ENCODE measurements at places on chromosomes 6 and 20.

DNA sequence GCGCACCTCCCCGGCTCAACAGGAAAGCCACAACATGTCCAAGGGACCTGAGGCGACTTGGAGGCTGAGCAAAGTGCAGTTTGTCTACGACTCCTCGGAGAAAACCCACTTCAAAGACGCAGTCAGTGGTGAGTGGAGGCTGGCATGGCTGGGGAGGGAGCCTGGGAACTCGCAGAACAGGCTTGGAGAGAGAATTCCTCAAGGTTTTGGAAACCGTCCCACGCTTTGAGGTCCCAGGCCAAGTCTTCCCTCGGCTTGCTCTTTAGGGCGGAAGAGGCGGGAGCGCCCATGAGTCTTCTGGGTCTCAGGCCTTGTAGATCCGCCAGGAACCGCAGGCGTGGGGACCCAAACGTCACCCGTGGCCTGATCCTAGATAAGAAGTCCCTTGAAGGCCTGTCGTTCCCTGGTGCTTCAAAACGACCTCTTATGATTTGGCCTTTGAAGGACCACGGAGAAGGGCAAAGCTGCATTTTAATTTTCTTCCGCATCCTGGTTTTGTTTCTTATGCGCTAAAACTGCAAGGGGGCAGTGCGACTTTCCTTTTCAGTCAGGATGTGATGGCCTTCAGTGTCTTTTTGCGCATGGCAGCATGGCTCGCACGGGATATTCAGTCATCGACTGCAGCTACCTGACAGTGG, 2.0 kb downstream of the LAMP5 start:
- no peak for DNase-seq

- no peak for DNase-seq
Measured at GRCh38 chr6:129279343-129280292, 396.7 kb downstream of the LAMA2 start.

- DNase-seq: peak; percentile 3
Measured at GRCh38 chr6:38871741-38872568, 156.8 kb downstream of the DNAH8 start.

GRCh38 chr6:170231293-170232185, 59.3 kb downstream of the DLL1 start:
- no peak for DNase-seq

DNA sequence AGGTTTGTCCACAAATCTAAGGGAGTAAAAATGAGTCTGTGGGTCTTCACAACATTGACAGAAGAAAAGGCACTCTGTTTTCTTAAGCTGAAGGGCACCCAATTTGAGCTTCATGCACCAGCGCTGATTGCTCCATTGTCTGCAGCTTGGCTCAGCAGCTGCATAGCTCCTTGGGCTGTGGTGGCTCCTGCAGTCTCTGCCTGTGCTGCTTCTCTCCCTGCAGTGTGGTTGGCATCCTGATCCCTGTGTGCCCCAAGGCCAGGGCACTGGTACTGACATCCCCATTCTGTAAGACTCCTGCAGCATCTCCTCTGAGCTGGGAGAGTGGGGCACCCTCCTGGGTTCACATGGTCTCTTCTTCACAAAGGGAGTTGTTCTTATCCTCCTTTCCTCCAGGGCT, 83.2 kb upstream of the B3GAT2 start:
- no peak for DNase-seq

GRCh38 chr6:15317934-15318902, 72.3 kb downstream of the JARID2 start:
- no peak for DNase-seq

GRCh38 chr20:52082612-52083011, 109.0 kb downstream of the ZFP64 start:
- DNase-seq: no peak

DNA sequence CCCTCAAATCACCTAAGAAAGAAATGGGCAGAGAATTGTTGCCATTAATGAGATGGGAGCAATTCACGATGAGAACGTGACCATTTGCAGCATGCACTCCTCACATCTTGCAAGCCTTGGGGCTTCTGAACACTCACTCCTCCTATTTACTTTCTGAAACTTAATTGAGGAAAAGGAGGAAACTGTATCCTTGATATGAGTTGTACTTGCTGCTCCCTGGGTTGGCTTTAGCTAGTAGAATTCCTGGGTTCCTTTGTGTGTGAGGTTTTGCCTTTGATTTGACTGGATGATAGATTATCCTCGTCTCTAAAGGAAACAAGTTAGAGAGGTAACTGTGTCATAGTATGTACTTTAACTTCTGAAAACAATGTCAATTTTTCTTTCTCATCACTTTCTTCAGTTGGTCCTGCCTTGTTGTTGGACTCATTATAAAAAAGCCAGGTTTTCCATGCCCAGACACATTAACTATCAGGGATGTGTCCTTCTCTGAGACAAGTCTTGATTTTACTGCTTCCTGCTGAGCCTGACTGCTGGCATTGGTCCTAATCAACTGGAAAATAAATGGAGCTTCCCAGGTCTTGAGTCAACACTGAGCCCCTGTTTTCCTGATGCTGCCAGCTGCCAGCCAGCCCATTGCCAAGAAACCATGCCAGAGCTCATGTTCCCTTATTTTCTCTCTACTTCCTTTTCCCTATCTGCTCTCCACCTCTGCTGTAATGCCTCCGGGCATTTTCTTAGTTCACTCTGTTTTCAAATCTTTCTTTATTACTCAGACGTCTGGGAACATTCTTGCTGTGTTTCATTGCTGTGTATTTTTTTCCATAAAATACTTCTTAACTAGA, 6.0 kb upstream of the MRAP2 start:
- peak; percentile 54 for DNase-seq

DNA sequence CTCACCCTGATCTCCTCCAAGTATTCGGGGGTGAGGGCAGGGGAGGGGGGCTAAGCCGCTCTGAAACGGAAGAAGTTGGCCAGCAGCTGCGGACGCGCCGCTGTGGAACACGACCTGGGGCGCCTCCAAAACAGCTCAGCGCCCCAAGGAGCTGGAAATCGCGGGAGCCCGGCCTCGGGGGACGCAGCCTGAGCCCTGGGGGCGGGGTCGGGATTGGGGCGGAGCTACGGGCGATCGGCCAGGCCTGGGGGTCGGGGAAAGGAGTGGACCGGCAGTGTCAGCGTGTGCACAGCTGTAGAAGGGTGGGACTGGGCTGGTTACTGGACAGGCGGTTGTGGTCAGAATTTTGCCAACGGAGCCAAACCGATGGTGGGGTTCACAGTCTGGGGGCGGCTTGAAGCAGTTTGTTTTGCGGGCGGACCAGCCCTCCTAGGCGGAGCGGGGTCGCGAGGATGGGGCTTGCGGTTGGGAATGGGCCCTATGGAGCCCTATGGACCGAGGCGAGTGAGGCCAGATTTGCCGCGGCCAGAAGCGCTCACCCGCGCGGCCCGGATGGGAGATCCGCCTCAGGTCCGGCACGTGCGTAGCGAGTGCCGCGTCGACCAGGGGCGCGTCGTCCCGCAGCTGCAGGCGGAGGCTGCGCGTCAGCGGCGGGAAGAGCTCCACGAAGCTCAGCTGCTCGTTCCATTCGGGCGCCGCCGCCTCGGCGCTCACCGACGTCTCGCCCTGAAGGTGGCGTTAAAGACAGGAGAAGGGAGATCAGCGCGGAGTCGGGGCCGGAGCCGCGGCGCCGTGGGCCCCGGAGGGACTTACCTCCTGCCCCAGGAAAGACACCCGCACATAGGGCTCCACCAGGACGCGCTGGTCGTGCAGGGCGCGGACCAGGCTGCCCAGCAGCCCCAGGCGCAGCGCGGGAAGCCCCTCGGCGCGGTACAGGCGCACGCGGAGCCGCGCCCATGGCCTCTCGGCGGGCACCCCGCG, 14.3 kb upstream of the SPAG4 start:
- no peak for DNase-seq

DNA sequence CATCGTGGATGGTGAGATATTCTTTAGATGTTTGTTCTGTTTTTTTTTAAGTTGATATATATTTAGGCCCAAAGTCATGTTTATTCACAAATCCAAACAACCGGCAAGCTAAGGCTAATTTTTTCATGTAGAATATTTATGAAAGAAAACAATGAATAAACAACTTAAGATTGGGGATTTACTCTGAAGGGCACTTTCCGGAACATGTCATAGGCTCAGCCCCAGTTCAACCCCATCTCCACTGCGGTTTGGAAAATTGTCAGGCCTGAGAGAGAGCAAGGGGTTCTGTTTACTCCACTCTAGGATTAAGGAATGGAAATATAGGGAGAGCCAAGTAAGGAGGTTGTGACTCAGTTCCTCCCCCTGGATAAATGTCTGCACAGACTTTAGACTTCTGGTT, 18.3 kb downstream of the RPS6KA2 start:
- DNase-seq: no peak

GRCh38 chr6:4459032-4459431, 317.2 kb upstream of the CDYL start:
- DNase-seq: peak; percentile 52

DNA sequence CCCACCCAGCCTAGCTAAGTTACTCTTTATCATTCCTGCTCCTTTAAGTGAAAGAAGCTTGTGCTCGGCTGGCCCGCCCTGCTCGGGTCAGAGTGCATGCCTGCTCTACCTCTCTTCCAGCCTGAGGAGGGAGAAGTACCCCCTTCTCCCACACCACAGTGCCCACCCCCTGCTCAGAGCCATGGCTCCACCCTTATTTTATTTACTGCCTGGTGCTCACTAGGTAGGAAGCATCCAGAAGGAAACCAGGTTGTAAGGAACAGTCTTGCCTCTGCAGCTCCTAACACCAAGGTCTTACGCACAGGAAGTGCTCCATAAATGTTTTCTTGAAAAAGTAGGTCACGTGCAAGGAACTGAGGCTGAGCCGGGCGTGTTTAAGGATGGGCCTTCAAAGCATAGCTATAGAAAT, 105.7 kb upstream of the SNX9 start:
- DNase-seq: no peak

DNA sequence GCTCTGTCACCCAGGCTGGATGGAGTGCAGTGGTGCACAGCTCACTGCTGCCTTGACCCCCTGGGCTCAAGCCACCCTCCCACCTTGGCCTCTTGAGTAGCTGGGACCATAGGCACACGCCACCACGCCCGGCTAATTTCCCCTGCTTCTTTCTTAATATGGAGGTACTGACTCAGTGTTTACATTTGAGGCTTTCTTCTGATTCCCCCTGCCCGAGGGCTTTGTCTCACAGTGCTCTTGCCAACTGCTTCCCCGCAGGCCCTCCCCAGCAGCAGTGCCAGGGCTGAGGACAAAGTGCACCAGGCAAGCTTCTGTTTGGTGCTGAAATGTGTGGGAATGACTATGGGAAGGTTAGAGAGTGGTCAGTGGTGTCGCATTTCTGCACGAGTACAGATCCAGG, 34.8 kb downstream of the NR2E1 start:
- DNase-seq: no peak

GRCh38 chr6:146339716-146340115, 203.9 kb upstream of the RAB32 start:
- DNase-seq: no peak

DNA sequence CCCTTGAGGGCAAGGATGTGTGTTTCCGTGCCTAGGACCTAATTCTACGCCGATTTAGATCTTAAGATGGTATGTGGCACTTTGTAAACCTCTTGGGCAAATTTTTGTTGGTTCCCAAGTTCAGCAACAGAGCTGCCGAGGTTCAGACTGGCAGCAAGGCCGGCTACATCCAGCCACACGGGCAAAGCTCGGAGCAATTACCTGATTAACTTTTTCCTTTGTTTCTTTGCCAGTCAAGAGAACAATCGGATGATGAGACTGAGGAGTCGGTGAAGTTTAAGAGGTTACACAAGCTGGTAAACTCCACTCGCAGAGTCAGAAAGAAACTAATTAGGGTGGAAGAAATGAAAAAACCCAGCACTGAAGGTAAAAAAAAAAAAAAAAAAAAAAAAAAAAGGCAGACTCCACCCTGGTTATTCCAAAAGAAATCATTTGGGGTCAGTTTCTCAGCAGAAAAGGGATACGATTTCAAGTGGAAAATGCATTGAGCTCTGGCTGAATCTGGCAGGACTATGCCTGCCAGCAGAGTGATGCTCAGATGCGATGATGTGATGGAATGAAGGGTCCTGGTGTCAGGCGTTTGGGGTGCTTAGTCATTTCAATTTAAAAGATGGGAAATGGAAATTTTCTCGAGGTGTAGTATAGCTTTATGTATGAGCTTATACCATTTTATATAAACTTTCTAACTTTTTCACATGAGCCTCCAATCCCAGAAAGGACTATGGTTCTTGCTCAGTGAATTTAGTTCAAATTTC, 171.6 kb downstream of the SASH1 start:
- no peak for DNase-seq

- DNase-seq: no peak
Measured at GRCh38 chr6:35445691-35446090, 6.4 kb upstream of the FANCE start.

- no peak for DNase-seq
Measured at GRCh38 chr20:57532104-57532503, 7.2 kb upstream of the CTCFL start.

DNA sequence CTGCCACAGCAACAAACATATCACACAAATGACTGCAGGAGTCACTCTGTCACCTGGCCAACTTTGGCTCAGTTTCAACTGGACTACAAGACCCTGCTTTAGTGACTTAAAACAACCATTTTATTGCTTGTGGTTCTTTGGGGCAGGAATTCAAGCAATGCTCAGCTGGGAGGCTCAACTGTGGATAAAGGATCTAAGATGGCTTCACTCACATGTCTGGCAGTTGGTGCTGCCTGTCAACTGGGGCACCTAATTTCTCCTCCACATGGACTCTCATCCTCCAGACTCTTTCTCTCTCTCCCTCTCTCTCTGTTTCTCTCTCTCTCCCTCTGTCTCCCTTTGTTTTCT, 2.8 kb upstream of the EPB41L2 start:
- no peak for DNase-seq

DNA sequence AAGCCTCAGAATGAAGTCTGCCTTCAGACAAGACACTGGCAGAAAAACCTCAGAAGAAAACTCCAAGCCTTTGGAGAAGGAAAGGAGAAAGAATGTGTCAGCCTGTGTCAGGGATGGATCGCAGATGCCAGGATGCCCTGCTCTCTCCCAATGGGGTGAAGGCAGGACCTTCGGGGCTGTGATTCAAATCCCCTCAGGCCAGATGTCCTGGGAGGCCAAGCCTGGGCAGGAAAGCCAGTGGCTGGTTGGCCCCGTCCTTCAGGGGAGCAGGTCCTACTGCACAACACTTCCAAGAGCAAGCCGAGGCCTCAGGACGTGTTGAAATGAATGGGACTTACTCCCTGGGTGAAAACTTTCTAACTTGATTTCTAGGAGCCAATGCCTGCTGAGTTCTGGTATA, 36.5 kb downstream of the GJA10 start:
- no peak for DNase-seq

DNA sequence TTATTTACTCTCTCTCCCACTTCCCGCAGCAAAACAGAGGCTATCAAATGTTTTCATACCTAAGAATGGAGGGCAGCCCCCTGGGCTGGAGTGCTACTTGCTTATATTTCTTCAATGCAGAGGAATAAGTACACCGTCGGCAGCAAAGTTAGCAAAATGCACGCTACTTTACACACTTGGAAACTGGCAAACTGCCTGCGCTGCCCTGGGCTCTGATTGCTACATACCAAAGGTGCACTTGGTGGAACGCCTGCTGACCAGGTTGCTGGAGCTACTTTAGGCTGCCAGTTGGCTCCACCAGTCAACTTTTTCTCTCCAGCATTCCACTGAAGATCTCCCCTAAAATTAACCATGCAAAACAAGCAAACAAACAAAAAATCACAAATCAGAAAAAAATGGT, 62.4 kb downstream of the PRSS35 start:
- DNase-seq: no peak

- no peak for DNase-seq
Measured at GRCh38 chr20:6711951-6712649, 55.4 kb upstream of the BMP2 start.

Data from GM04503 (cell line).